ENCODE measurements at places on chromosomes 7 and 10.

GRCh38 chr10:100520811-100521210 is 1.1 kb upstream of the SEC31B start:
- no peak for DNase-seq

- DNase-seq: peak; percentile 51
Measured at GRCh38 chr10:133335246-133336117, 1.2 kb downstream of the CALY start.

GRCh38 chr10:116796910-116797513 is 52.3 kb upstream of the ENO4 start:
- peak; percentile 47 for DNase-seq

GRCh38 chr7:33986451-33986850 is 81.1 kb downstream of the BMPER start:
- DNase-seq: no peak

- no peak for DNase-seq
Measured at GRCh38 chr10:92080244-92080643, 156.7 kb downstream of the BTAF1 start.

DNA sequence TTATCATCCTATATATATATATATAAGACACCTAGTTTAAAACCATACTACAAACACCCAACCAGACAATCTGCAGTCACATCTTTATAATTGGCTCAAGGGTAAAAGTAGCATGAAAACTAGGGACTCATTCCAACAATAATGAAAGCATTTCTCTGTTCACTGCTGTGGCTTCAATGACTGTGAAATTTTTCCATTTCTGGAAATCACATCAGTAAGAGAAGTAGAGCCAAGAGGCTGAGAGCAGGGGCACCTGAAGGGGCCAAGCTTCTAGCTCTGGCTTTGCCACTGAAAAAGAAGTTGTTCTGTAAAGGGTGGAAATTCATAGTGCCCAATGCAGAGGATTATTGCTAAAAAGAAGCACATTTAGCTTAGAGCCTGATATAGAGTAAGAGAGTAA is 158.6 kb upstream of the GLI3 start:
- DNase-seq: no peak

- no peak for DNase-seq
Measured at GRCh38 chr10:126063353-126063791, 167.0 kb downstream of the FANK1 start.

- DNase-seq: no peak
Measured at GRCh38 chr10:43866712-43867111, 218.0 kb upstream of the ZNF32 start.

GRCh38 chr7:50978633-50979215 is 196.0 kb upstream of the GRB10 start:
- no peak for DNase-seq

DNA sequence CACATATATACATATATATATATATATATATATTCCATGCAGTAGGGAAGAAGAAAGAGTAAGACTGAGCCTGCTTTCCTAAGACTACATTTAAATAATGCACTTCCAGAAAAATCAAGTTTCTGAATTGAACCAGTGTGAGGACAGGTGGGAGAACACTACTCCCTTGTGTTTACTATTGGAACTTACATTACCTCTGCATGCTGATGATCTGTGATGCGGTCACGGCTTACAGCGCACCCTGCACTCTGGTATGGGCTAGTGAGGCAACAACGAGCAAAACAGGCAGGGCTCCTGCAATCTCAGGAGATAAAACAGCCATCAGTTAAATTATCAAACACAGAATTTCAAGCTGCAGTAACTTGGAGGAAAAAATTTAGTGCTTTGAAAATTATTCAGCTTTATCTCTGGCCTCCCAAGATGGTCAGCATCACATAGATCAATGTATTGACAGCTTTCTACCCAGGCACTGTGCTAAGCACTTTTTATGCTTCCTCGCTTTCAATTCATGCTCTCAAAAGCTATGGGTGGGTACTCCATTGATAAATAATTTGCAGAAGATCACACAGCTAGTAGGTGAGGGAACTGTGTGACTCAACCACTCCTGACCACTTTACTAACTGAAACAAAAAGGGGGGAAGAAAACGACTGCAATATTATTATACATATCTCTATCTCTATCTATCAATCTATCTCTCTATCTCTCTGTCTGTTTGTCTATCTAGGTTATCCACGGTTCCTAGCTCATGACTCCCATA is 20.5 kb upstream of the SLC16A12 start:
- no peak for DNase-seq

GRCh38 chr7:120110169-120110568 is 162.8 kb upstream of the KCND2 start:
- DNase-seq: no peak

GRCh38 chr7:92848441-92848840 is 12.1 kb upstream of the CDK6 start:
- DNase-seq: no peak

GRCh38 chr10:123470336-123470921 is 195.7 kb upstream of the GPR26 start:
- DNase-seq: no peak

- no peak for DNase-seq
Measured at GRCh38 chr10:7186387-7187018, 224.3 kb downstream of the SFMBT2 start.

DNA sequence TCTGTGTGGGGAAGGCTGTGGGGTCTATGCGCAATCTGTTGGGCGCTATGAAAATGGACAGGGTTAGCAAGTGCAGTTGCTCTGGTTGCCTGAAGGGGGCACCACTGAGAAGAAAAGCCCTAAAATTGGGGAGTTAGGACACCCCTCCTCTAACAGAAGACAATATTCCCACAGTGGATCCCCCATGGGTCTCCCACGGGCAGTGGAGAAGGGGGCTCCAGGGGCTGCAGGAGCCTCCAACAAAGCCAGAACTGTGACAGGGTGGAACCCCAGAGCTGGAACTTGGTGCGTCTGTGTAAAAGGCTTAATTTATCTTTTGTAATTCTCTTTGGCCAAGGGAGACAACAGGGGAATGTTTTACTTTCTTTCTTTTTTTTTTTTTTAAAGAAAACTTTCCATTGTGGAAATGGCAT is 12.5 kb upstream of the COL13A1 start:
- DNase-seq: no peak

- no peak for DNase-seq
Measured at GRCh38 chr10:93376372-93377293, 105.5 kb downstream of the MYOF start.

DNA sequence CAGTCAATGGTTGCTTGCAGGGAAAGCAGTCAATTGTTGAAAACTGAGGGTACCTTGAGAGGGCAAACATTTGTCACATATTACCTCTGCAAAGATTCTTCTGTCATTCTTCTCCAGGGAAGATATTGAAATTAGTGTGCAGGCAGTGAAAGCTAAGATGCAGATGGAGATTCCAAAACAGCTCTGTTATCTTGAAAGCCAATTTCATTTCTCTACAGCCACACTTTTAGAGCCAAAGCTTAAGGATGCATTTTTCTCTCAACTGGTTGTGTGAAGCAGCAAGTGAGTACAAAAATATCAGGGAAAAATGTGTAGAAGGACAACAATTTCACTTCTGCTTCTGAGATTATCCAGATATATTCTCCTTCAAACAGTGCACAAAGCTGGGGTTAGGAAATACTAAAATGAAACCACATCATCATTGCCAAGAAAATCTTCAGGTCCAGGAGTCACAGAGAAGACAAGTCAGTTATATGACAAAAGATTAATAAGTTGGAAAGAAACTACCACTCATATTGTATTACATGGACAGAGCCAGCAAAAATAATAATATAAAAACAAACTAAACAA is 16.3 kb downstream of the SGMS1 start:
- no peak for DNase-seq

DNA sequence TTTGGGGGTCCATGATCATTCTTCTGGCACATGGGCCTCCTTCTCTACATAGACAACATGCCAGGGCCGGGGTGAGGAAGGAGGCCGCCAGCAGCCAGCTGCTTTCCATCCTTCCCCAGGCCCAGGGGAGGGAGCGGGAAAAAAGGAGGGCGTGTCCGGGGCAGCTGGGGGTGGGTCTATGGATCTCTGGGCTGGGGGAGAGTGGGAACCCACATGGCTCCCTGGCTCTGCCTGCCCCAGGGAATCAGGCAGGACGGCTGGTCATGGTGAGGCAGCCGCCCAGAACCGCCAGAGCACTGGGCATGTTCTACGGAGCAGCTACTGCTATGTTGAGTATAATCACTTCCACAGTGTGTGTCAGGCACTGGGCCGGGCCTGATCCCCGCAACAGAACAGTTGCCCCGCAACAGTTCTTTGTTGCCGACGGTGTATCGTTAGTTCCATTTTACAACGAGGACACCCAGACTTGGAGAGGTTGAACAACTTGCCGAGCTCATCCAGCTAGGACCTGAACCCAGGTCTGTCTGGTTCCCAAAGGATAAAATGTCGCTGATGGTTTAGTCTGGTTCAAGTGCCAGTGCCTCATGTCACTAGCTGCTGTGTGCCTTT is 6.4 kb upstream of the IRF5 start:
- DNase-seq: no peak

DNA sequence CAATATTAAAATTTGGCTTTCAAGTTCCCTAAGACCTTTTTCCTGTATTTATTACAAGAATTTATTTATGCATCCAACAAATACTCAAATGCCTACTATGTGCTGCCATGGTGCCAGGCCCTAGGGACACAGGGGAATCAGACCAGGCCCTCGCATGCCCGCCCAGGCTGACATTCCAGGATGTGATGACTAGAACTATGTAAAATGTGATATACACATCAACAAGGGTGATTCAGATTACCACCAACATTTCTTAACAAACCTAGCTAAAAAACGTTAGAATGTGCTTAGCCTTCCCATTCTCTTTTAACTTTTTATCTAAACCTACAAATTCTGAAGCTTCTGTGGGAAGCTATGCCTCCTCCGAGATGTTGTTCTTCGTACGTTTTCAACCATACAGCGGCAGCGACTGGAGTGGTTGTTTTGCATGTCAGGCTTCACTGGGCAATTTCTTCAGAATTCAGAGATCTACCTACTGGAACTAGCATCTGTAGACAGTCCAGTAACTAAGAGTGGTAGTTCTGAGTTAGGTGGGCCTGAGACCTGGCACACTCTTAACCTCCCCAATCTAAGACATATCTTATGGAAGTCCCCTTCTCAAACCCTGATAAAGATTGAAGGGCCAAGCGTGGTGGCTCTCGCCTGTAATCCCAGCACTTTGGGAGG is 22.1 kb downstream of the GNA12 start:
- DNase-seq: no peak

DNA sequence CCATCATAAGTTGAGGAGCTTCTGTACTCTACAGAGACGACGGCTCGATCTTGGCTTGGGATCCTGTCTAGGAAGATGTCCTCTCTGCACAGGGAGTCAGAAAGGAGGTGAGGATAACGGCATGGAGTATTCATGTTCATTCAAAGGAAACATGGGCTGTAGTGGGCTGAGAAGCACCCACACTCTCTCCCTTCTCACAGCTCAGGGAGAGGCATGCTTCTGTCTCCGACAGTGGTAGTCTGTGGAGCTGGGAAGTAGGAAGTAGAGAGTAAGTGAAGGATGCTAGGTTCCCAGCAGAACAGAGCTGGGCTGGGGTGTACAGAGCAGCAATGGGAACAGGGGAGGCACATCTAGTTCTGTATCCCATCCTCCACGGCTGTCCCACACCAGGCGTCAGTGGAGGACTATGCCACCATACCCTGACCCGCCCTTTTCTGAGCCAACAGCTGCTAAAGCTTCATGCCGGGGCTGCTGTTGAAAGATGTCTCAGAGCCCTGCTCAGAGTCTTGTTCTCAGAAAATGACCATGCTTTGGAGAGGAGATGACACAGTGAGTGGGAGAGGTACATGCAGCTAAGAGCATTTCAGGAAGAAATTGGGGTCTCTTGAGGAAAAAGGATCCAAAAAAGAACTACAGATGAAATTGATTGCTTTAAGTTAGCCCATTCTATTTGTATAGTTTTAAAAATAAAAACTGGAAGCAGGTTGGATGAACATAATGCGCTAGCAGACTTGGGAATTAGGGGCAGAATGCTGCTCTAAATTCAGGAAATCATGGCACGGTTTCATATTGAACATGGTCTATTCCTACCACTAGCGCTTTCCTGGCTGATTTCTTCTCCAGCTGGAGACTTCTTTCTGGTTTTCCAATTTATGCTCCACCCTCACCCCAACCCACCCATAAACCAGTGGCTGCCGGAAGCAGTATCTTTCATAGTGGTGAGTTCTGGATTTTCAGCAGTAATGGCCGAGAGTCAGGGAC is 138.6 kb downstream of the CHN2 start:
- no peak for DNase-seq

GRCh38 chr10:31017534-31018355 is 13.9 kb downstream of the ZNF438 start:
- no peak for DNase-seq

DNA sequence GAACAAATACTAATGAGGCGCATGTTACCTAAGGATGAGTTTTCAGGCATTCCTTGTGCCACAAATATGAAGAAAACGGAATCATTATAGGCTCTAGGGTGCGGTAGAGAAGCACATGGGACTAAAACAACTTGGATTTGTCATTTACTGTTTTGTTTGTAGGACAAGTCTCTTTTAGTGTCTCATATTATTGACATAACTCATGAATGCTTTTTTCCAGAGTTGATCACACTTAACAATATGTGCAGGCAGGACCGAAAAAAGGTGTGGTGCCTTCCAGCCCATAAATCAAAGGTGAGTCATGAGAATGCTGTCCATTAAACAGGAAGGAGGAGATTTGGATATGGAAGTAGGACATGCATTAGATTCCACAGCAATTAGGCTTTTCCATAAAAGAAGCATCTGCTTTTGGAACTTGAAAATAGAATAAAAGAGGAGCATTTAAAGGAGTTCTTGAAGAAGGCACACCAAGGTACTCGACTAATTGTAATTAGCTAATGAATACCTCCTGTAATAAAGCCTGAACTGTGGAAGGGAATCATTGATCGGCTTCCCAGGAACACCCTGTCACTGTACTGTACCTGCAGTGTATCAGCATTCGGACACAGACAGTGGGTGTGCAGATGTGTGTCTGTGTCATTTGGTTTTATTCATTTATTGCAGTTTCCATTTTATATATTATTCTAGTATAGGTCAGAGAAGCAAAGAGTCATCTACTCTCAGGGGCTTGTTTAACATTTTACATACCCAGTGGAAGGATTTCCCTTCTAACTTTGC is 119.7 kb upstream of the KLF14 start:
- no peak for DNase-seq

DNA sequence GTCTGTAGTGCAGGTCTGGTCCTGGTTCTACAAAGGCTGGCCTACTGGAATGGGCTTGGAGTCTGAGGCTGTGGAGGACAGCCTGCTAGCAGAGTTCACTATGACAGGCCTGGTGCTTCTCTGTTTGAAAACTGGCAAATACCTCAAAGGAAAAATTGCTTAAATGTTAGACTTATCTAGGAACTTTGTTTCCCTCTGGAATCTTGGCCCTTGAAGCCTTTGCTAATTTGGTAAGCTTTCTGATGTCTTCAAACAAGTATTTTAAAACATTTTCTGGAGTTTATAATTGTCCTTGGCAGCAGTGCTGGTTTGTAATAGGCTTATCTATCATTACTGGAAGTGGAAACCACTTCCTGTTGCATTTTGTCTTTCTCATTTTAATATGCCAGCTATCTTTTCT is 139.7 kb downstream of the TMEM26 start:
- DNase-seq: no peak

DNA sequence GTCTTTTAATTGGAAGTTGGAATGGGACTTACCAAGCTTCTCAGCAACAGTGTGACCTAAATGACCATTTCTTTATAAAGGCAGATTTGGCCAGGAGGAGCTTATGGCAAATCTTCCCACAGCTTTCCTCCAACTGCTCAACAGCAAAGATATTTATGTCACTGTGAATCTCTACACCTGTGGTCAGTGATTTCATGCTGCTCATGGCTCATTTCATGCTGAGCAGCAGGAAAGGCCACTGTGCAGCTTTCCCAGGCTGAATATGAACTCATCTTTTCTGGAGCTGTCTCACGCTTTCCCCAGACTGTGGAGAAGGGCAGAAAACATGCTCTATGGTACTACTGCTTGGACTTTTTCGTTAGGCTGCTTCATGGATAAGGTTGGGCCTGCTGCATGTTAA is 29.8 kb downstream of the CALCR start:
- no peak for DNase-seq

All from stimulated activated CD8-positive, alpha-beta memory T cell treated with anti-CD3 and anti-CD28 coated beads, Interleukin-7, amount 100 ng/mL, for 1 hour (primary cell).